ENCODE measurements at places on chromosomes 5 and 9.

GRCh38 chr9:72228282-72228681 lies 79.0 kb downstream of the GDA start:
- no peak for DNase-seq

DNA sequence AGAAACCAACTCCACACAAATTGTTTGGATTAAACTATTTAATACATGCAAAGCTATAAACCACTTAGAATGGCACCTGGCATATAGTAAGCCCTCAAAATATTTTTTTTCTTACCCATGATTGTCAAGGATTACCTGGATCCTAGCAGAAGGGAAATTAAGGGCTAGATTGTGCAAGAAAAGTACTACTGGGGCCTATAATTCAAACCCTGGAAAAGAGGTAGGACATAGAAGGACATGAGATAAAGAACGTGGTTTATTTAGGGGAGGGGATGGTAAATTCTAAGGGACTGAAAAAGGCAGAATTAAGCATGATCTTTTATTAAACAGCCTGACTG lies 14.9 kb upstream of the ARL15 start:
- DNase-seq: no peak

GRCh38 chr5:171480239-171480638 lies 60.8 kb downstream of the FGF18 start:
- no peak for DNase-seq

DNA sequence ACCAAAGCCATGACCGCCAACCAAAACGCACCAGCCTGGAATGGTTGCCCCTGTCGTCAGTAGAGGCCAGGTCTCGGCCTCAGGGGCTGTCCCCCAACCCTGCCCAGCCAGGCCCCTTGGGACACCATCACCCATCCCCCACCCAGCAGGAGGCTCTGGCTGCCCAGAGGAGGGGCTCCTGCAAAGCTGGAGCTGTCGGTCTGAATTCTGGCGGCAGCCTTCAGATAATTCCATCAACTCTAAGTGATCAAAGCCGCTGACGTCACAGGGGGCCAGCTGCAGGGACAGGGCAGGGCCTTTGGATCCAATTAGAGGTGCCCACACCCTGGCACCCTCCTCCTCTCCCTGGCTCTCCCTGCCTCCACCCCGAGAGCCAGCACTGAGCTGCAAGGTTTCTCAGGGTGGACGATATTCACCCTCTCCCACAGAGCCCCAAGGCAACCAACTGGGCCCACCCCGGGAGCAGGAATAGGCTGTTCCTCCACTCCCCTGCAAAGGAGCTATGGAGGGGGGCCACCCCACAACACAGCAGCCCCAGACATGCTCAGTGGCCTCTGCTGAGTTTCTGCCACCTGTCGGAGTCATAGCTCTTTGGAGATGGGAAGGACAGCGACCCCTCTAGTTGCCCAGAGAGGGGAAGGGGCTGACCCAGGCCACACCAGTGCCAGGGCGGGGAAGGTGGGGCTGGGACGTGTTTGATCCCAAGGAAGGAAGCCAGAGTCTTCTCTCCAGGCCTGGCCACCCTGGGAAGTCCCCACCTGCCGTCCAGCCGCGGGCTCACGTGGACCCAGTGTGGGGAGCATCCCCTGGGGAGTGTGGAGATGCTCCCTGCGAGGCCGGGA lies 78.4 kb downstream of the NTNG2 start:
- DNase-seq: no peak

DNA sequence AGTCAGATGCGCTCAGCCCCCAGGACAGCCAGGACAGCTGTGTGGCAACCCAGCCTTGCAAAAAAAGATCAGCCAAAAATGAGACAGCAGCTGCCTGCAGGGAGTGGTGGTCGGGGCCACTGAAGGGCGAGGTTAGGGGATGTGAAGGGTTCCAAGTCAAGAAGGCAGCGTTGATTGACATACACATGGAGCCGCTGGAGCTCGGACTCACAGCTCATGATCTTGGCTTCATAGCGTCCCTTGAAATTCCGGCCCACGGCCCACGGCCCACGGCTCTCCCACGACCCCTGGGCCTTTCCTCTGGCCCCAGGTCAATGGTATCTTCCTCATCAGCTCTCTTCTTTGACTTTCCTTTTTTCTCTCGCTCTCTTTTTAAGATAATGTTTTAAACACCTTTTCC lies 390.0 kb upstream of the IRX4 start:
- DNase-seq: no peak

DNA sequence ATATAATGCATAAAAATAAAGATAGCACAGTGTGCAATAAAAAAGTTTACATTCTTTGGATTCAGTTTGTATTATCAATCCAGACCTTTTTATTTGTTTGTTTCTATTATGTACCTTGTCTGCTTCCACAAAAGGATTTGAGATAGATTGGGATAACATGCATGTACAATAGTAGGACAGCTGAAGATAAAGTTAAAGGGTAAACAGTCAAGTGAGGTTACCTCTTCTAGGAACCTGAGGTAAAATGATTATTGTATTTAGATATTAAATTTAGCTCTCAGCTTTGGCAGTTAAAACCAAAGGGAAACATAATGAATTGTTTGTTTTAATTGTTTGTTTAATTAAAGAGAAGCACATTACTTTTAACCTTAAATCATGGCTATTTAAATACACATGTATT lies 81.7 kb downstream of the ZCCHC7 start:
- no peak for DNase-seq

- DNase-seq: no peak
Measured at GRCh38 chr5:622359-622758, 10.2 kb downstream of the CEP72 start.

DNA sequence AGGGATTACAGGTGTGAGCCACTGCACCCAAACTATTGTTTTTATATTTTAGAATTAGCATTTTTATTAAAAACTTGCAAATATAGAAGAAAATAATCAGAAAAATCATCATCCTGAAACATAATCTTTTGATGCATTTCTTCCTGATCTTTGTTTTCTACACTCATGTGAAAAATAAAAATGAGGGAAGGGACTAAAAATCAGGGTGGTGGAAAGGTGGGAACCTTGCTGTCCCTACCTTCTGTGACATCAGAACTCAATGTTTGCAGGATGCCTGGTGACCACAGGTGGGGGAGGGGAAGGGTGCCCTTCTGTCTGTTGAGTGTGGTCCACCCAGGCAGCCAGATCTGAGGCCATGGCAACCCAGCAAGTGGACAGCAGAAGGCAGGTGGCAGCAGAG lies at the start of gene SMIM23:
Gene SMIM23 (plus strand): TSS at position 301 of the 400 bp plus-strand sequence. CDS start 55 bp downstream, at position 356.
- DNase-seq: no peak

GRCh38 chr5:124995421-124995820 lies 249.0 kb upstream of the ZNF608 start:
- DNase-seq: peak; percentile 69

DNA sequence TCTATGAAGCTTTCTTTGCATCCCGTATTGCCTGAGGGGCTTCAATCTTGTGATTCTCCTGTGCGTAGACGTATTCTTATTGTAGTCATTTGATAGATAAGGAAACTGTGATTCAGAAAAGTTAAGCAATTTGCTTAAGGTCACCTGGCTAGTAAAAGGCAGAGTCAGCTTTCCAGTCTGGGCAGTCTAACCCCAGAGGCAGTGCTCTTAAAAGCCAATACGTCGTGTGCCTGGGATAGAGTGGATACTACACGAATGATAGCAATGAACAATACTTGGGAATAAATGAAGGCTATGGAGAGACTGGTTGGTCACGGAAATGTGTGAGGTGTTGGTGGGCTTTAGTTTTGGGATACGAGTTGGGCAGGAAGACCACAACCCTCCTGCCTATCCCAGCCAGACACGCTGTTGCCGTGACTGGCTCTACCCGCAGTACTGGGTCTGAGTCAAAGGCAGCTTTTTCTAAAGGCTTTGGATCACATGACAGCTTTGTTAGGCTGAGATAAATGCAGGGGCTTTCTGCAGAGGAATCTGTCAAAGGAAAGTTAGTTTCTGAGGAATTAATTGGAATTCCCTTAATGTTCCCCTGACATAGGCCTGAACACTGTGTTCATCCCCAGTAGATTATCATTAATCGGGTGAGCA lies 302.6 kb downstream of the KIF4B start:
- DNase-seq: no peak

GRCh38 chr5:109863752-109864151 lies 174.0 kb downstream of the MAN2A1 start:
- DNase-seq: peak; percentile 67

- DNase-seq: no peak
Measured at GRCh38 chr5:58040846-58041245, 419.0 kb downstream of the PLK2 start.

DNA sequence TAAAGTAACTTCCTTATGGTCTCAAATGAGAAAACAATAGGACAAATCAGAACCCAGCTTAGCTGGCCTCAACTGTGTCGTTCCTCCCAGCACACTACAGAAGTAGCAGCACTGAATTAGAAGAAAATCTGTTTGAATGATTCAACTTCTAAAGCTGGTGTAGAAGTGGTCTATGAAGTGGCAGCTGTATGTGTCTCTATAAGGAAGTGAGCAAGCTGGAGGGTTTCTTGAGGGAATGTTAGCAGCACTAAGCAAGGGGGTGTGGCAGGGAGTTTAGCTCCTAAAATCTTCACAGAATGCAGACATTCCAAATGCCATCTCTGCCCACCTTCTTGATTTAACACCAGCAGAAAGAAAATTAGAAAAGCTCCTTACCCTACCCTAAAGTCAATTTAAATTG lies 4.1 kb downstream of the KLF9 start:
- DNase-seq: peak; percentile 61

GRCh38 chr9:106717686-106718085 lies 145.3 kb upstream of the ZNF462 start:
- peak; percentile 75 for DNase-seq

DNA sequence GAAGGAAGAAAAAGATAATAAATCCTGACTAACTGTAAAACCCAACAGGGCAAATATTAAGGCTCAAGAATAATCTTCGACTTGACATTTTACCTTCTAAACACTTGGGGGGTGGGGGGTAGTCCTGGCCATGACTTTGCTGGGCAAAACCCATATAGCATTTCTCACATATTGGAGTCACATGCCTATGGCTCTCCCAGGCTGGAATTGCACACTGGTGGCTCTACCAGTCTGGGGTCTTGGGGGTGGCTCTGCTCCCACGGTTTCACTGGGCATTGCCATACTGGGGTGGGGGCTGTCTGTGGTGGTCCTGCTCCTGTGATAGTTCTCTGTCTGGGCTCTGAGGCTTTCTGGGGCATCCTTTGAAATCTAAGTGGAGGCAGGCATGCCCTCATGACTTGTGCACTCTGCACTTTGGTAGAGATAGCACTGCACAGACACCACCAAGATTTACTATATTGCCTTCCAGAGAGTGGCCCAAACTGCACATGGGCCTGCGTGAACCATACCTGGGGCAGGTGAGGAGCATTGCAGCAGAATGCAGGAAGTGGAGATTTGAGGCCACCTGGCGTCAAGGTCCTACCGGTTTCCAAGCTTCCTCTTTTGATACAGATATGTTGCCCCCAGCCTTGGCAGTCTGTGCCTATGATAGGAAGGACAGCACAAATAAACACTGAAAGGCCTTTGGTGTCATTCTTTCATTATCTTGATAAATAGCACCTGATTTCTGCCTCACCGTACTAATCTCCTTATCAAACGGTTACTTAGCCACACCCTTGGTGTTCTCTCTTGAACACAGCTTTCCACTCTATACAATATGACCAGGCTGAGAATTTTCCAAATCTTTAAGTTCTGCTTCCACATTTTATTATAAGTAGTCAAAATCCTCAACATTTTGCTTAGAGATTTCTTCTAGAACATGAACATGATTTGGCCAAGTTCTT lies 29.8 kb downstream of the BAAT start:
- DNase-seq: no peak

GRCh38 chr5:179680780-179681401 lies at the start of gene CBY3:
Gene CBY3, minus strand, starts transcription at chr5:179681034. Its CDS starts 116 bp downstream, at chr5:179680918.
- DNase-seq: no peak

GRCh38 chr9:94681508-94681907 lies 42.2 kb upstream of the FBP1 start:
- DNase-seq: peak; percentile 81

GRCh38 chr9:19149230-19149629 lies 21.9 kb upstream of the PLIN2 start:
- DNase-seq: peak; percentile 29

DNA sequence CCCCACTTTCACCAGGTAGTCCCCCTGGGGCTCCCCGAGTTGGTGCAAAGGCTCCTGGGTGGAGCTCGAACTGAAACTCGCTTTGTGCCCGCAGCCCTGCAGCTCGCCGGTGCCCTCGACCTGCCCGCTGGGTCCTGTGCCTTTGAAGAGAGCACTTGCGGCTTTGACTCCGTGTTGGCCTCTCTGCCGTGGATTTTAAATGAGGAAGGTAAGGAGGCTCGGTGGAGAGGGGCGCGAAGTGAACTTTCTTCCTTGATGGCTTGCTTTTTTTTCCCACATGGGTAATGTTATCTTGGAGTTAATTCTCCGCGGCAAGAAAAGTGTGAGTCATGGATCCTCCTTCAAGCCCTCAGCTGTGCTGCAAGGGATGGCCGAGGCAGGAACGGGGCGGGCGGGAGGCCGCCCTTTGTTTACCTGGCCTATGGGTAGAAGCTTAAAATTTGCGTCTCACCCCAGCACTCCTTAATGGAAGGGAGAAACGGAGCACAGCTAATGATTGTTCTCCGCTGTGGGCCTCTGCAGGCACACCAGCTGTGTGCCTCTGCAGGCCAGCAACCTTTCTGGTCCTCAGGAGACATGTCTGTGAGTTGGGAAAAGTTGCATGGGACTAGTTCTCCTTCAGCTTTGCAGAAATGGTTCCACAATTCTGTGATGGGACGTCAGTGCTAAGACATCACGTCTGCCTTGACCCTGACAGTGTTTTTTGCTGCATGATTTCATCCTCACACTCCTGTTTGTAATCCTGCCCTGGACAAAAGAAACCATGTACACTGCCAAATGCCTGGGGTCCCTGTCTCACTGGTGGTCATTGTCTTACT lies 1.1 kb downstream of the MAMDC2 start:
- peak; percentile 66 for DNase-seq

GRCh38 chr5:10565785-10566542 lies 2.1 kb downstream of the ANKRD33B start:
- DNase-seq: no peak

GRCh38 chr9:115808695-115809094 lies 344.9 kb upstream of the PAPPA start:
- peak; percentile 31 for DNase-seq

DNA sequence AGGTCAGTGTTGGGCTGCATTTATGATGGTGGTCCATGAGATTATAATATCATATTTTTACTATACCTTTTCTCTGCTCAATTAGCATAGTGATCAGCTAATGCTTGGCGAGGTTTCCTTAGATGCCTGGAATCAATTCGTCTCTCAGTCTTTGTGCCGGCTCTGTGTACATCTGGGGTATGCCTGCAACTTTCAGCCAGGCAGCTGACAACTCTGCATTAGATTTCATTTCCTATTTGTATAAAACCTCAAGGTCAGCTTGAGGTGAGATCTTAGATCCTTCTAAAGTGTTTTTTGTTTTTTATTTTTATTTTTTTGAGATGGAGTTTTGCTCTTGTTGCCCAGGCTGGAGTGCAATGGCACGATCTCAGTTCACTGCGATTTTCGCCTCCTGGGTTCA lies 86.8 kb downstream of the MELK start:
- no peak for DNase-seq

- no peak for DNase-seq
Measured at GRCh38 chr9:99253772-99254431, 31.8 kb downstream of the SEC61B start.
